ENCODE measurements at places on chromosomes 7 and 10.

DNA sequence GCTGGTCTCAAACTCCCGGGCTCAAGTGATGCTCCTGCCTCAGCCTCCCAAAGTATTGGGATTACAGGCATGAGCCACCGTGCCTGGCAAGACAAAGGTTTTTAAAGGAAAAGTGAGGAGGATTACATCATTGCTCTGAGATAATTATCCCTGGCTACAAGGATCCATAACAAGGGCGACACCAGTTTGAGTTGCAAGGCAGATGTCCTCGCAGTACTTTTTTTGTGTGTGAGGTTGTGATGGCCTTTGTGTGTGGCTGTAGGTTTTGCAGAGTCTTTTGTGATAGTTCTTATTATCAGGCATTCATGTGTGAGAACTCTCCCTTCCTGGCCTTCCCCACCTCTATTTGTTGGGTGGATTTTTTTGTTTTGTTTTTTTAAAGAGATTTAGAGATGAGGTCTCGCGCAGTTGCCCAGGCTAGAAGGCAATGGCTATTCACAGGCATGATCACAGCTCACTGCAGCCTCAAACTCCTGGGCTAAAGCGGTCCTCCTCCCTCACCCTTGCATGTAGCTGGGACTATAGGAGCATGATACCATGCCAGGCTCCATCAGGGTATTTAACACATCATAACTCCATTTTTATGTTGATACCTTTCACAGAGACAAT is 10.0 kb downstream of the BTBD16 start:
- no peak for DNase-seq

GRCh38 chr7:106062521-106062931 is 49.6 kb downstream of the SYPL1 start:
- no peak for DNase-seq

GRCh38 chr7:7550663-7551062 is 15.0 kb upstream of the COL28A1 start:
- no peak for DNase-seq

DNA sequence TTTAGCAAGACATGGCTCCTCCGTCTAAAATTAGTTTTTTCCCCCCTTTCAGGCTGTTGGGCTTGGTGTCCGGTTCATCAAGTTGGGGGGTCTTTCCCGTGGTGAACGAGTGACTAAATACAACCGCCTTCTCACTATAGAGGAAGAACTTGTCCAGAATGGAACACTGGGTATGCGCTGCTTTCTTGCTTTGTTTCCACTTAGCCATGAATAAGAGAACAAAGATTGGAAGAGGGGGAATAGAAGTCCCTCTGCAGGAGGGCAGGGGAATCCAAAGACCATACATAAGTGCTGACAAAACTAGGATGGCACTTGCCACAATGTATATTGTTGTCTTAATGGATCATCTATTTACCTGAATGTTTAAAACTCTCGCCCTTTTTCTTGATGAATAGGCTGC is 30.5 kb downstream of the ENO4 start:
- no peak for DNase-seq

DNA sequence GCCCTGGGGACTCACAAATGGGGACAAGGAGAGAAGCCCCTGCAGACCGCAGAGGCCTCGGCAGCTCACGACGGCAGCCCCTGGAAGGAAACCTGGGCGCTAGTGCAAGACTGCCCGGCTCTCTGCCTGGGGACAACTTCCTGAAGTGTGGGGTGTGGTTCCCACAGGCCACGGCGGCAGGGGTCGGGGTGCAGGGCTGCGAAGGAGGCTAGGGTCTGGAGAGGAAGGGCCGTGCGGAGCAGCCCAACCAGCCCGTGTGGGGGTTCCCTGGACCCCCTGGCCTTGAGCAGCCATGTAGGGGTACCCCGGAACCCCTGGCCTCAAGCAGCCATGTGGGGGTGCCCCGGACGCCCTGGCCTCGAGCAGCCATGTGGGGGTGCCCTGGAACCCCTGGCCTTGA is 19.5 kb downstream of the CFAP46 start:
- no peak for DNase-seq

- DNase-seq: no peak
Measured at GRCh38 chr10:55168343-55168742, 367.3 kb upstream of the PCDH15 start.

GRCh38 chr10:87930934-87931835 is 67.8 kb downstream of the PTEN start:
- DNase-seq: no peak

- DNase-seq: no peak
Measured at GRCh38 chr7:151135525-151135845, 32.0 kb downstream of the GBX1 start.

DNA sequence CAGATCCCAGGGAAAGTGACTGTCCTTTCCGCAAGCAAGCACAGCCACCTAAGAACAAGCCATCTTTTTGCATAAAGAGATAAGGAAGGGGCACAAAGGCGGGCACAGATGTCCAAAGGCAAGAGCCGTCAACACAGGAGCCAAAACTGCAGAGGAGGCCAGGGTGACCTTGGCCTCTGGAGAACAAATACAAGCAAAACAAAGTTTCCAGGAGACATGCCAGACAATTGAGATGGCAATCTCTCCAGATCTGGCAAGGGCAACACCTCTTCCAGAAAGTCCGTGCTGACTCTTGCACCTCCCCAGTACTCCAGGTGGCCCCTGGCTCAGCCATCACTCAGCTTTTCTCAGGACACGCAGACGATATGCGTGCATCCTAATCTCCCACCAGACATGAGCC is 58.2 kb downstream of the TEX36 start:
- no peak for DNase-seq

GRCh38 chr7:47000561-47000960 is 581.4 kb downstream of the TNS3 start:
- DNase-seq: no peak

DNA sequence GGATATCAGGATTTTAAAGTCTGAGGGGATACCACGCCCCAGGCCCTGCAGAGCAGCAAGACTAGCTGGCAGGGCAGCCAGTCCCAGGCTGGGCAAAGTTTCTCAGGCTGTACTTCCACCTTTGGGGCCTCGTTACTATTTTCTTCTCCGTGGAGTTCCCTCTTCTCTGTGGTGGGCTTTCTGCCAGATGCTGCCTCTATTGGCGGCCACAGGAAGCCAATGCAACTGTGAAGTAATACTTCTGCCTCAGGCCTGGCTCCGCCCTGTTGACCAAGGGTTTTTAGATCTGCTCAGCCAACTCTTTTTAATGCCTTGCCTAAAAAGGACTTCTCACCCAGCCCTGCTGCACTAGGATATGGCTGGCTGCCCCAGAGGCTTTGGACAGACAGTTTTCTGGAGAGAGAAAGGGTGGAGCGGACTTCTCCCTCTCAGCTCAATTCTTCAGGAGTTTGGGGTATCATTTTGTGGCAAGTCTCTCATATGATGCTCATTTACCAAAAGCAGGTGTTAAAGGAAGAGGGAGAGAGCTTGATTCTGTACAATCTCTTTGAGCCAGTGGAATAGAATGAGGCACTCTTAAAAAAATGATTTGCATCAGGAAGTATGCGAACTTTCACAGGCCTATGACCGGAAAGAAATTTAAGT is 67.4 kb downstream of the HHEX start:
- no peak for DNase-seq

DNA sequence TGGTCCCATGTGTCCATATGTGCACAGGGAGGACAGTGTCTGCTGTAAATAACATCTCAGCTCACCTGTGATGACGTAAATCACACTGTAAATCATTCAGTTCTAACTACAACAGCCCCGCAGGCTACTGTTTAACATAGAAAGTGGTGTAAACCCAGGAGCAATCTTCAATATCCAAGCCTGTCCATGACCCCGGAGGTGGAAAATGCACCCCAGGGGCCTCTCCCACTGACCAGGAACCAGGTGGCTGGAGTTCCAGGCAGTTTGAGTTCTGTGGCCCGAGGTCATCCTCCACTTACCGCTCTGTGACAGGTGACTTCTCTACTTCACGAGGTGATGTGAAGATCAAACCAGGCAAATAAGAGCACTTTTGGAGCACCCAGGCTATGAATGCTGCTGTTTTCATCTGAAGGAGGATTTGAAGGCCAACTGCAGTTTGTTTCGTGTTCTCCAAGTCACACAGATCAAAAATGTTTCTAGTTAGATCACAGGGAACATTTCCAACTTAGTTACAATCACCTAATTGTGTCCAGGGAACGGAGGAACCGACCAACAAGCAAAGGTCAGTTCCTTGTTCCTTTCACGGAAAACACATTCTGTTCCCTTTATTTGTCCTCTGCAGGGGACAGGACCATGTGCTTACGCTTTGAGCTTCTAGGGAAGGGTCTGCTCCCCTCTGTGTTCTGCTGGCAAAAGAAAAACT is 131.8 kb downstream of the WDR37 start:
- DNase-seq: no peak

DNA sequence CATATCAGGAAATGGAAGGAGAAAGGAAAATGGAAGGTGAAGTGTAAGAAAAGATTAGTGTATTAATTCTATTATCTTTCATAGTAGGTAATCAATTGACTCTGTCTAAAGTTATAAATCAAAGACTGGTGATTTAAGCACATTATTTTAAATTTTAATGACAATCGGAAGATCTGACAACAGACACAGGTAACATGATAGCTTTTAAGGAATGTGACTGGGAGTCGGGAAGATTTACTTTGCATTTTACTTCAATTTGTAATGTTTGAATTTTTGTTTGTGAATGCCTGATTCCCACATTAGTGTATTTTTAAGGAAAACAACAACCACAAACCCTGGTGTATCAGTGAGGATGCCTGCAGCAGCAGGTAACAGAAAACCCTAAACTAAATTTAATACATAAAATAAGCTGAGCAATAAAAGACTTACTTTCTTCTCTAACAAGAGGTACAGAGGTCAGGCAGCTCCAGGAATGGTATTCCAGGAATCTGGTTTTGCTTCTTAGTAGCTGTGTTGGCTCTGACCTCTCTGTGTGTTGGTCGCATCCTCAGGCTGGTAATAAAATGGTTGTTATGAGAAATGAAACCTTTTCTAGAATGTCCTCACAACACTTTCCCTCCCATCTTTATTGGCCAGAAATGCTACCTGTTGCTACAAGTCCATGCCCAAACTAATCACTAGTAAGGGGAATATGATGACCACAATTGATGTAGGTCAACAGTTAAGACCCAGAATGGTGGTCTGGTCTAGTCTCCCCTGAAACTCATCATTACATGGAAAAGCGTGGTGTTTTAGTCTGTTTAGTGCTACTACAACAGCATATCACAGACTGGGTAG is 12.2 kb downstream of the DNAJB9 start:
- DNase-seq: no peak

- no peak for DNase-seq
Measured at GRCh38 chr10:132943058-132943790, 854 bp upstream of the CFAP46 start.

DNA sequence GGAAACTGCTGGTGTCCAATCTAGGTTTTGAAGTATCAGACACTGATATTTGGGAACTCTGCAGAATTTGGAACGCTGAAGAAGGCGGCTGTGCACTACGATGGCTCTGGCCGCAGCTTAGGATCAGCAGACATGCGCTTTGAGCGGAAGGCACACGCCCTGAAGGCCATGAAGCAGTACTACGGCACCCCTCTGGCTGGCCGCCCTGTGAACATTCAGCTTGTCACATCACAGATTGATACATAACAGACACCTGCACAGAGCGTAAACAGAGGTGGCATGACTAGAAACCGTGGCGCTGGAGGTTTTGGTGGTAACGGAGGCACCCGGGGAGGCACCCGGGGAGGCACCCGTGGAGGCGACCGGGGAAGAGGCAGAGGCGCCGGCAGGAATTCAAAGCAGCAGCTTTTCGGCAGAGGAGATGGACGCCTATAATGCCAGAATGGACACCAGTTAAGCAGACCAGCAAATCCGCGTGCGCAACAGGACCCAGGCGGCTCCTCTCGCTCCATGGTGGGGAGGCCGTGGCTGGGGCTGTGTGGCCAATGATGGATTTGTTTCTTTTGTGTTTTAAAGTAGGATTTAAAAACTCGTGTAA is 22.2 kb upstream of the CCL24 start:
- no peak for DNase-seq

GRCh38 chr7:99267481-99267840 is 5.2 kb upstream of the MYH16 start:
- no peak for DNase-seq

GRCh38 chr10:79268161-79268601 is 79.1 kb upstream of the PPIF start:
- no peak for DNase-seq

- no peak for DNase-seq
Measured at GRCh38 chr7:40923626-40924025, 779.3 kb downstream of the INHBA start.

- no peak for DNase-seq
Measured at GRCh38 chr10:50394832-50395231, 143.5 kb upstream of the ASAH2 start.

DNA sequence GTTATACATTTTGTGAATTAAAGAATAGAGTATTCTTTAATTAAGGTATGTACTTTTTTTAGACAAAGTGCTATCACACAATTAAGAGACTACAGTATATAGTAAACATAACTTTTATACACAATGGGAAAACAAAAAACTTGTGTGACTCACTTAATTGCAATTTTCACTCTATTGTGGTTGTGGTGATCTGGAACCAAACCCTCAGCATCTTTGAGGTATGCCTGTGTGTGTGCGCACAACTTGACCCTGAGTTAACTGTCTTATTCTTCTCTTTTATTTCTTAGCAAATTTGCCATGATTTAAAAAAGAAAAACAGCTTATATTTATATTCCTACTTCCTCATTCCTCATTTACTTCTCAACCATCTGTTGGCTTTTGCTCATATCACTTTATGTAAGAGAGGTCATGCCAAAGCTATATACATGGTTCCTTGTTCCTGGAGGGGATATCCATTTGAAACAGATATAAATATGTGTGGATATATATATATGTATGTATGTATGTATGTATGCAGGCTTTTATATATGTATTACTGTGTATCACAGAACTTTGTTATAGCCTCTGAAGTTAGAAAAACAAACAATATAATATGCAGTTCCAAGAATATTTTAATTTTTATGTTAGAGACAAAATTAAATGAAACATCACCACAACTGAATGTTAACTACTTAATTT is 259.5 kb upstream of the HGF start:
- DNase-seq: no peak

DNA sequence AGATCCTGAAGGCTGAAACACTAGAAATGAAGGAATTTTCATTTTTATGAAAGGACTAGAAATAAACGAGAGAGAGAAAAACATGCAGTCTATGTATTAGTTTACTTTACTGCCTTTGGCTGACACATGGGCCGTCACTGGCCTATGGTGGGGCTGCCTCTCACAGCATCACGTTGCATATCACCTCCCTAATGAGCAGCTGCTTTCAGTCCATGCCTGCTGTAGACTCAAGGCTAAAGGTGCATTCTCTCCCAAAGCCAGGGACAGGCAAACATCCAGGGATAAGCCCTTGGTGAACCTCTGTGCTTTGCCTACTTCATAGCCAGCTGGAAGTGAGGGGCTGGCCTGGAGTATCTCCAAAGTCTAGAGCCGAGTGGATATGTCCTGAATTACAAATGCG is 359.4 kb downstream of the GPAM start:
- DNase-seq: no peak

DNA sequence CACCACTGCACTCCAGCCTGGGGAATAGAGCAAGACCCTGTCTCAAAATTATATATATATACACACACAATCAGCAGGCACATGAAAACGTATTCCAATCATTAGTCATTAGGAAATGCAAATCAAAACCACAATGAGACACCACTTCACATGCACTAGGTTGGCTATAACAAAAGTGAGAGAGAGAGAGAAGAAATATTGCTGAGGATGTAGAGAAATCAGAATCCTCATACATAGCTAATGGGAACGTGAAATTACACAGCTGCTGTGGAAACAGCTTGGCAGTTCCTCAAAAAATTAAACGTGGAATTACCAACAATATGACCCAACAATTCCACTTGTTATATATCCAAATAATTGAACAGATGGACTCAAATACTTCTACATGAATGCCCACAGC is 43.3 kb upstream of the CNNM1 start:
- DNase-seq: no peak

All from activated naive CD4-positive, alpha-beta T cell treated with anti-CD3 and anti-CD28 coated beads, Interleukin-2, amount 50 U/mL, for 16 hours (primary cell).